ENCODE measurements at places on chromosomes 1 and 21.

DNA sequence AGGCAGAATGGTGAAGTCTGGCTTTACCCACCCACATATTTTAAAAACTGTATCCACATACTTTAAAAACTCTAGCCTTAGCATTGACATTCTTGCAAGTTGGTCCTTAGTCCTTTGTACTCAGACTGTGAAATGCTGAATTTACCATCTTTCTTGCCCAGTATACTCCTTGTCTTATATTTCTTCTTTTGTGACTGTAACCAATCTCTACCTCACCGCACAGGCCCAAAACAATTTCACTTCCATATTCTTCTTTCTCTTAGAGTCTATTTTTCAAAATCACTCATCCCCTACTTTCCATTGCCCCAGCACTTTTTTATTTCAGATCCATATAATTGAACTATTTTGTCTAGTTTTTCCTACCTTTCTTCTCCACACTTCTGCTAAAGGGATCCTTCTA is 892.4 kb upstream of the B3GALT2 start:
- no peaks in the 10 kb centered on the region for H3K27me3 ChIP-seq
- no peak overlapping the region for H3K27ac ChIP-seq
- no peak overlapping the region for H3K4me3 ChIP-seq

- no peaks in the 10 kb centered on the region for H3K27me3 ChIP-seq
- no peaks in the 10 kb centered on the region for H3K4me1 ChIP-seq
- no peak overlapping the region for H3K4me3 ChIP-seq
- no peak overlapping the region for H3K27ac ChIP-seq
These were observed 21.7 kb downstream of the UMODL1 start for GRCh38 chr21:42092771-42093170.

- H3K4me3 ChIP-seq = no peak overlapping the region
- H3K27me3 ChIP-seq = no peaks in the 10 kb centered on the region
- H3K4me1 ChIP-seq = no peaks in the 10 kb centered on the region
- H3K36me3 ChIP-seq = peaks cover 7% of the 10 kb centered on the region
- no peak overlapping the region for H3K27ac ChIP-seq
- no peak for DNase-seq
These were observed 24.3 kb downstream of the PER3 start for GRCh38 chr1:7808253-7808844.

DNA sequence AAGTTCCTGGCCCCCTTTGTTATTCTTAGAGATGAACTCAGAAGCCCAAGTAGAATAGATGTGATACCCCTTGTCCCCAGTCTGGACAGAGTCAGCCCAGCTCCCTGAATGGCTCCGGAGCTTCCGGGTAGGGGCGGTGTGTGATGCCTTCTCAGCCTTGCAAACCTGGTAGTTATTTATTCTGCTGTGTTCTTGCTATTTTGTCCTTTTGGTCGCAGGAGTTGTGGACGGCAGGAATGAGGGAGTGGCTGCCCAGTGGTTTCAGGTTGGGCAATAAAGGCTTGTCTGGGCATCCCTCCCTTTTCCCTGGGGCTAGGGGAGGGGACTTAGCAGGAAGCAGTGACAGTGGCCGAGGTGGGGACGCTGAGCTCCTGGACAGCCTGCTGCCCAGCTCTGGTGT is 2.8 kb downstream of the PTPRU start:
- no peak overlapping the region for H3K27ac ChIP-seq
- no peak for DNase-seq
- no peak overlapping the region for H3K4me3 ChIP-seq
- no peaks in the 10 kb centered on the region for H3K27me3 ChIP-seq
- peaks cover 27% of the 10 kb centered on the region for H3K4me1 ChIP-seq
- no peaks in the 10 kb centered on the region for H3K36me3 ChIP-seq

GRCh38 chr1:26786437-26787380 is 1.0 kb upstream of the PIGV start:
- peak overlapping the region; percentile 99 for H3K27ac ChIP-seq
- DNase-seq = peak; percentile 82
- H3K4me3 ChIP-seq = peak overlapping the region; percentile 94
- H3K36me3 ChIP-seq = no peaks in the 10 kb centered on the region
- peaks cover 13% of the 10 kb centered on the region for H3K4me1 ChIP-seq

Measured in liver (tissue), 10 donors.